ENCODE measurements at places on chromosomes 6 and 20.
A peak's percentile ranks its signal among the peaks of the same experiment; 100 is the strongest.

GRCh38 chr20:9482180-9482579 lies 32.2 kb upstream of the LAMP5 start:
- no peak for DNase-seq

DNA sequence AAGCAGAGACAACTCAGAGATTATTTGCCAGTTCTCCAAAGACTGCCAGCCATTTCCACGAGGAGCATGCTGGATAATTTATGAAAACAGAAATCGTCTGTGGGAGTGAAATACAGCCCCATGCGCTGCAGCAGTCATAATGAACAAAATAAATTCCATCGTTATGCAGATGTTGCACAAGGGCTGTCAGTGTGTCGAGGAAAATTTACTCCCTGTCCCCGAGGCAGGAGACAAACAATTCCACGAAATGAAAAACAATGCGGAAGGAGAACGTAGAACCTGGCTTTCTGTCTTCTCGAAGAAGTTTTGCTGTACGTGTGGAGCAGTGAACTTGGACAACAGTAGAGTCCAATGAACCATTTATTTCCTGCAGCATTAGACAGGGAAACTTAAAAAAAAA lies 399.4 kb downstream of the CD83 start:
- no peak for DNase-seq

- DNase-seq, result peak; percentile 40
These were observed 914 bp upstream of the RANBP9 start for GRCh38 chr6:13712599-13712898.

GRCh38 chr6:55089325-55089724 lies 85.0 kb upstream of the HCRTR2 start:
- no peak for DNase-seq

GRCh38 chr6:106658469-106658868 lies 29.1 kb downstream of the QRSL1 start:
- no peak for DNase-seq

DNA sequence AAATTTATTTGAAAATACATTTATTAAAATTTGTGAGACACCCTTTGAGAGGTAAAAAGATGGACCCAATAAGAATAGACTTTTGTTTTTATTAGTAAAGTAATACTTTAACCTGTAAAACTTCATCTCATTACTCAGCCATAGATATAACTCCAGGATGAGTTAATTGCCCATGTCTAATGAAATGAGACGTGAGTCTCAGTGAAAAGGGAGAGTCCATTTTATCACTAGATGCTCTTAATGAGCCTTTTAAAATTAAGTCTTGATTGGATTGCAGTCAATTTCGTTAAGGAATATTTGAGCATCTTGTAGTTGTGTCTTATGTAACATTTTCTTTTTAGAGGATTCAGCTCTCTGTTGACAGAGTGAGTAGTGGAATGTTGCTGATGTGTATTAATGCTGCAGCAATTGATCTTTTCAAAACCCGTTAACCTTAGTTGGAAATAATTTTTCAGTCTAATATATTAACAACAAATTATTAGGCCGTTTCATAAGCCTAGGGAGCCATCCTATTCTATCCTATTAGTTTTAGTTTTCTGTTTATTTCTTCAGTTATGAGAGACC lies 77.3 kb downstream of the QKI start:
- DNase-seq, result no peak

- no peak for DNase-seq
These were observed 20.2 kb upstream of the CD93 start for GRCh38 chr20:23106271-23106851.

DNA sequence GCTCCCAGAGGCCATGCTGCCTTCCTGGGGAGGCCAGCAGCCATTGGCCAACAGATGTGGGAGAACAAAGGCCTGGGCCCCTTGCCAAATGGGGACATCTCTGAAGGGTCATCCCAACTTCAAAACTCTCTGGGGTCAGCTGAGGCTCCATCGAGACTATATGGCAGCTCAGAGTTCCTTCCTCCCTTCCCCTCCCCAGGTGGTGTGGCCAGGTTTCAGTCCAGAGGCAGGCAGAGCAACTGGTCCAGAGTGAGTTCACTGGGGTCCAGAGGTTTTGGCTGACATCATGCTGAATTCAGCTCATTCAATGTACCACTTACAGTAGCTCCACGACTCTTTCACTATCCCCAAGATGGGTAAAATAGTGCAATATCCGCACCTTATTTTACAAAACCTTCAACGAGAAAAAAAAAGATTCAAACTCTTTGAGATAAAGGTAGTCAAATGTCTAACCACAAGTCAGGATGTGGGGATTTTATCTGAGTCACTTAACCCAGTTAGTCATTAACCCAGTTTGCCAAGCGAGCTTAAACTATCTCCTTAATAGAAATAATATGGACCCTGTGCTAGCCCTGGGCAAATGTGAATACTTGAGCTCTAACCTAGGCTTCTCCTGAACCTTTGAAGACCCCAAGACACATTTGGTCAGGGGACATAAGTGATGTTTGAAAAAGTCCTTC lies 108.4 kb upstream of the PLEKHG1 start:
- peak; percentile 76 for DNase-seq

DNA sequence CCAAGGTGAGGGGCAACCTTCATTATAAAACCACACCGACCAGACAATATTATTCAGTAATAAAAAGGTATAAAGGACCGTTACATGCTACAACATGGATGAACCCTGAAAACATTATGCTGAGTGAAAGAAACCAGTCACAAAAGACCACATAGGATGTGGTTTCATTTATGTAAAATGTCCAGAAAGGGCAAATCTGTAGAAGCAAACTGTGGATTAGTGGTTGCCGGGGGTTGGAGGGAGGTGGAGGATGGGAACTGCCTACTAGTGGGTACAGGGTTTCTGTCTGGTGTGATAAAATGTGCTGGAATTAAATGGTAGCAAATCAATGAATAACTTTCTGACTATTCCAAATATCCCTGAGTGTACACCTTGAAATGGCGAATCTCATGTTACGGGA lies 10.2 kb upstream of the PRND start:
- no peak for DNase-seq

DNA sequence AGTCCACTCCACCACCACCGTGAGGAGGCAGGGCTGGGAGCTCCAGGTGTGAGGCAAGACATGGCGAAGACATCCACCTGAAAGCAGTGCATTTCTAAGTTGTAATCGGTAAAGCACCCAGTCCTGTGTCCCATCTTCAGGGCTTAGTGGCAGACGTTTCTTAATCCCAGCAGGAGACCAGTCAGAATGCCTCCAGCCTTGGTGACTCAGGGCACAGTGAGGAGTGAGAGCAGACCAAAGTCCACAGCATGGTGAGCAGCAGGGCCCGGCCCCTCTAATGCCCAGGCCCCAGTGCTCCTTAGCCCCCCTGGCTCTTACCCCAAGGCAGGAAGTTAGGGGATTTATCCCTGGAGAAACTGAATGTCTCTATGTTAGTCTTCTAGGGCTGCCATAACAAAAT lies 183.9 kb downstream of the SYNDIG1 start:
- DNase-seq, result no peak

DNA sequence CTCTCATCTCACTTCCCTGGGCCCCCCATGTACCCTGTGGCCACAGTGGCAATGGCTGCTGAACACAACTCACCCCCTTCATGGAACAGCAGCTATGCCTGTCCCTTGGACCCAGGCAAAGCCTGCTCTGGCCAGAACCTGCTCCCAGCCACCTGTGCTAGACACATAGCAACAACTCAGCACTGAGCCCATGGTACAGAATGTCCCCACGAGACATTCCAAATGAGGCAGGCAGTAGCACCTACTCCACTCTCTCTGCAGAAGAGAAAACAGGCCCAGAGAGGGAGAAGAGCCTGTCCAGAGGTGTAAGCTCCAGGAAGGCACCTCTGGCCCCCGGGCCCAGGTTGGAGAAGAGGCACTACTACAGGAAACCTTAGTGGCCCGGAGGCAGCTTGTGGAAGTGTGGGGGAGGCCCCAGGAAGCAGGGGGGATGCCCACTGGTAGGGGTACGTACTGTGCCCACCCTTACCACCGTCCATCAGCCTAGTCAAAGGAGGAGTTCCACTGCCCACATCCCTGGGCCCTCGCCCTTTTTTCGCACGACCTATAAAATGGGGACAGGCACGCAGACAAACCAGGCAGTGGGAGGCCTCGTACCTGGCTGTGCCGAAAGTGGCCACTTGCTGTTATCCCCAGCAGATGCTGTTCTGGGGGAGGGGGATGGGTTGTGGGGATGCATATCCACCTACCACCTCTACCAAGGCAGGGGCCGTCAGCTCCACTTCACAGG lies 97.2 kb downstream of the ASXL1 start:
- no peak for DNase-seq
